NCI-H446 (cell line): ENCODE measurements at places on chromosomes 6 and 20.
A peak's percentile ranks its signal among the peaks of the same experiment; 100 is the strongest.

DNA sequence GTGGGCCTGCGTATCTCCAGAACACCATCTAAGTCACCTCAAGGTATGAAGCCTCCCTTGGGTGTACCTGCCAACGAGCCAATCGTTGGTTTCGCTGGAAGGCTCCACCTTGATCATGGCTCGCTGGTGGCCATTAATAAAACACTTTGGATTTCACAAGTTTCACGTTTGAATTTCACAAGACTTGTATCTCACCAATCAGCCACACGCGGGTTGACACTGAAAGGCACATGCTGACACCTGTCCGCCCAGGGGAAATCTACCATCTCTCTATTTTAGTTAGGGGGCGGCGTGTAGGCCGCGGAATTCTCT lies 586 bp upstream of the HMGA1 start:
- DNase-seq = no peak

- DNase-seq = no peak
These were observed 1.8 kb downstream of the PROCR start for GRCh38 chr20:35173576-35174192.

DNA sequence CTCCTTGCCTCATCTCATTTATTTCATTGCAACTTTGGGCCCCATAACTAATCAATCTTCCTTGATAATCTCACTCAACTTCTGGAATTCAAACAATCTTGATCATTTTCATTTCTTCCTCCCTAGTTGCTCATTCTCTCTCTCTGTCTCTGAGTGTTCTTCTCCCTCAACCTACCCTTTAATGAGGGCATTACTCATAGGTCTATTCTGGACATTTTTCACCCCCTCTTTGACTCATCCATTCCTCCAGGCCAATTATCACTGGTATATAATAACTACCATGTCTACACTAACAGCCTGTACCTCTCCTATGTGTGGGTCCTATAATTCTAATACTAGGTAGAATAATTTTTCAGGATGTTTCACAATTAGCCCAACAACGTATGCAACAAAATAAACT lies 78.8 kb downstream of the COL21A1 start:
- DNase-seq = no peak

- DNase-seq = peak; percentile 8
These were observed 14.6 kb downstream of the NRSN1 start for GRCh38 chr6:24140591-24140990.
